Central memory CD4-positive, alpha-beta T cell (primary cell): ENCODE measurements at places on chromosomes 1 and 21.
A peak's percentile ranks its signal among the peaks of the same experiment; 100 is the strongest.

DNA sequence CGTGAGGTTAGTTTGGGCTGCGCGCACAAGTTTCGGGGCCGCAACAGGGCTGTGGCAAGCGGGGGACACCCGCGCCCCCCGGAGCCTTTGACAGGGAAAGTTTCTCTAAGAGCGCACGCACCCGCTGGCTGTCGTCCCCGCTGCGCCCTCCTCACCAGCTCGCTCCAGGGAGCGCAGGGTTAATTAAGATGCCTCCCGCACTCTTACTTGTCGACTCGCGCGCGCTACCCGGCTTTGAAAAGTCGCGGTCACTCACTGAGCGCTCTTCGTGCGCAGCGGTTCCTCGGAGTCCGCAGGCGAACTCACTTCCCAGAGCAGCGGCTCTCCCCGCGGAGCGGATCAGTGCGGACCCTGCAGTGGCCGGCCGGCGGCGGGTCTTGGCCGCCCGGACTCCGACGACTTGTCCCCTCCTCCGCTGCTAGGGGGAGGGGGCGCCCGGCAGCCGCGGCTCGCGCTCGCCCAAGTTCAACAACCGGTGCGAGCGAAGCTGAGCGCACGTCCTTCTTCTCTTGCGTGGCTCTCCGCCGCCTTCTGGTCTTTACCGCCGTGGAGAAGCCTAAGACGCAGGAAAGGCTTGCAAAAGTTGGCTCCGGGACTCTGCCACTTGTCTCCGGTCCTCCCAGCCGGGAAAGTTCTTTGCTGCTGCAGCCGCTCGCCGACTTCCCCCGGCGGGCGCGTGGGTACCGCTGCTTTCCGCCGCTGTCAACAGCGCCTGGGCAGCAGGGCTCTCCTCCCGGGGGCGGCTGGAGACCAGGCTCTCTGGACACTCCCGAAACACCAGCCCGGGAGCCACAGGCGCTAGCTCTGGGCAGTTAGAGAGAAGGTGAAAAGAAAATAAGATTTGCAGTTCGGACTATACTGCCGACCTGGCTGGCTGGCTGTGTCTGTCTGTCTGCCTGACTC, 506 bp downstream of the JUN start:
- peak; percentile 58 for DNase-seq

DNA sequence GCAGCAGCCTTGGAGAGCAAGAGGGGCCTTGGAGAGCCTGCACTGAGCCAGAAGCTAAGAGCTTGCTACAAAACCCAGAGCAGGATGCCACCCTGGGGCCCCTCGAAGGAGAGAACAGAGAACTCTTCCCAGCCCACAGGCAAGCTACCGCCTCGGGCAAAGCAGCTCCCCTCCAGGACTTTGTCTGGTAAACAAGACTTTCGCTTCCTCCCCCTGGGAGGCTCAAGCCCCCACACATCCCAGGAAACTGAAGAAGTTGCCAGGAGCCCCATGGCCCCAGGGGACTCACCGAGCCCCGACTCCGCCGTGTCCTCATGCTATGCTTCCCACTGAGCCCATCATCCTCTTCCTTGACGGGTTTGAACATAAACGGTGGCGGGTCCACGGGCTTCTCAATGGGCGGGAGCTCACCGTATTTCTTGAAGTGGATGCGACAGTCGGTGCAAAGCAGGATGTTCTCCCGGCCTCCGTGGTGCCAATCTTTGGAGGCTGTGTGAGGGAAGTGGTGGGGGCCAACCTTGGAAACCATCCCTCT, 45.9 kb downstream of the SLC45A1 start:
- no peak for DNase-seq

DNA sequence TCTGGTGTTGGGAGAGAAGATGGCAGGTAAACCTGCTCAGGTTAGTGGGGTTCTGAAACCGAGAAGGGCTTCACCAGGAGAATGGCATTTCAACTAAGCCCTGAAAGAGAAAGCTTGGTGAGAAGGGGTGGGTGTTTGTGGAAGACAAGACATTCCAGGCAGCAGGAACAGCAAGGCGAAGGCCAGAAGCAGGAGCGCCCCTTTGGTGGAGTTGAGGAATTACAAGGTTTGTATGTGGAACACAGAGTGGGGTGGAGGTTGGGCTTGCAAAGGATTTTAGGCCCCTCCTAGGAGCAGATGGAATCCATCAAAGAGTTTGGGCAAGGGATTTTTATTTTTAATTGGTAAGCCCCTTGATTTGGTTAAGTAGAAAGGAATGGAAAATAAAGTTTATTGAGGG, 24.8 kb upstream of the ELOA start:
- no peak for DNase-seq

DNA sequence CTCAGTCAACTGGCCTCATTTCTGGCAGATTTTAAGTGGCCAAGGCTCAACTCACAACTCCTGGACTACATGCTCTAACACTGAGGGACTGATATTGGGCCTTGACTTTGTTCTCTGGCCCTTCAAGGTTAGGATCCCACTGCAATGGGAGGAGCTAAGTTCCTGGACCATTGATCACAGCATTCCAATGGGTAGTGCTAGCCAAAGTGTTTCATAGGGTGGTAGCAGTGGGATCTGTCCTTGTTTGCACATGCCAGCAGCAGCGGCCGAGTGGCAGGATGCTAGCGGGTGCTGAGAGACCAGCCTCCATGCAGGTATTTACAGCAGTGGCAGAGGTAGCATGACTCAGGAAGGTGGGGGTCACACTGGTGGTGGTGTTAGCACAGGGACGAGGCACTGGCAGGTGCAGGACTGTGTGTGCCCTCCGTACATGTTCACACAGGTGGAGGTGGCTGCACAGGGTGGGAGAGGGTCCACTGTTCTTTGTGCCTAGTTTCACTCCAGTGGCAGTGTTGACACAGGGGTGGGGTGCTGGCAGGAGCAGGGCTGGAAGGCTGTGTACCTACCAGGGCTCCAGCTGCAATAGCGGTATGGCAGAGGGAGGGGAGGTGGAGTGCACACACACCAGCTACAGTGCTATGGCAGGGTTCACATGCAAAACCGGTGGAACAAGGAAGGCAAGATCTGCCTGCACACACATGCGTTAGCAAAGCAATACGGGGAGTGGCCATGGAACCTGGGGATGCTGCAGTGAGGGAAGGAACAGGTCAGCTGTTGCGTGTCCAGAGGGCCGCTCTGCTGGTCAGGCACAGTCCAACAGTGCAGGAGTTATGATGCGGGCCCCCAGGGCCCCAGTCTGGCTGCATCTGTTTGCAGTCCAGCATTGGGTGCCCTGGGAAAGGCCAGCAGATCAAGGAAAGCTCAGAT, 51.7 kb downstream of the COL24A1 start:
- DNase-seq: no peak

- DNase-seq: peak; percentile 86
Observed at GRCh38 chr1:40709100-40709801, 17.7 kb downstream of the NFYC start.

- no peak for DNase-seq
Observed at GRCh38 chr1:245041058-245041698, 113.6 kb upstream of the KIF26B start.
